ENCODE measurements at places on chromosomes 3 and 15.

DNA sequence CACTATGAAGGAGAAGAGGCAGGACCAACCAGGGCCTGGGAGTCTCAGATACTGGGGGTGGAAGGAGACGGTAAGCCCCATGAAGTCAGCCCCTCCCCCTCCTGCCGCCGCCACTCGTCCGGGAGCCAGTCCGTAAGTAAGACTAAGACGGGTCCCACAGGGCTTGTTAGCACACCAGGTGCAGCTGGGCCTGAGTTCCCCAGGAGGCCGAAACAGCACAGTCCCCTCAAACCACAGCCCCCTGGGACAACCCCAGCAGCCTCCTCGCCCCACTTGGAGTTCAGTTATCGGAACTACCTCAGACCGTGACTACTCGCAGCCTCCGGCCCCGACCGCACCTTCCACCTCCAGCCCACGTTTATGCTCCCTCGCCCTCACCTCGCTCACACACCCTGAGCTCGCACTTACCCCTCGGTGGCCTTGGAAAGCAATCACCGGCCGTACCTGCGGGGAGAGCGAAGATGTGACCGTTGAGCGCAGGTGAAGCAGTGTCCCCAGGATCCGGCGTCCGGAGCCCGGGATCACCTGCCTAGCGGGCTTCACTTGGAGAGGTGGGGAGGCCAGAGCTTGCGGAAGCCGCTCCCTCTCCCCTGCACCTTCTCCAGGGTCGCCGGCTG, 557 bp downstream of the ELL3 start:
- no peak for DNase-seq

- no peak for DNase-seq
These were observed 46.0 kb downstream of the ANP32A start for GRCh38 chr15:68774521-68775235.

DNA sequence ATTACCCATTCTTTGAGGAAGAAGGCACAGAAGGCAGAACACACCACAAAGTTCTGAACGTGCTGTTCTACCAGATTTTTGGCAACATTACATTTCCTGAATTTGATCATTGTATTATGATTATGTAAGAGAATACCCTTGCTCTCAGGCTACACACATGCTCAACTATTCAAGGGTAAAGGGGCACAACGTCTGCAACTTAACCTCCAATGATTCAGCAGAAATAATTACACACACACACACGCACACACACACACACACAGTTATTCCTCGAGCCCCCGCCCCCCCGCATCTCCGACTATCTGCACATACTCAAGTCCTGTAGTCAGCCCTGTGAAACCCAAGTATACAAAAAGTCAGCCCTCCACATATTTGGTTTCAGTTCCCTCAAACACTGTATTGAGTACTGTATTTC, 26.8 kb downstream of the RPN1 start:
- DNase-seq = peak; percentile 49

DNA sequence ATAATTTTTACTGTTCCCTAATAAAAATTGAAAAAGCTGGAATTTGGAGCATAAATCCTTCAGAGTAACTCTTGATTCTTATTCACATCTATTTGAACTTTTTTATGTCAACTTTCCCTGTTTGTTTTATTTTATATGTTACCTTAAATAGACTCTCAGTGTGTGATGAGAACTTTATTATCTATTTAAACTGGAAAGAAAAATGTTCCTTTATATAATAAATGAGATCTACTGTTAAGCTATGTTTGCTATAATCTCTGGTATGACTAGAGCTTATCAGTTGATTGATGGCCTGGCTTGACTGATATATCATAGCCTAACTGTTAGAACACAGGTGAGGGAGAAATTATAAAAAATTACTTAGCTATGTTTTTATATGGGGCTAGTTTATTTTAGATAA, 330.6 kb upstream of the EPHA6 start:
- no peak for DNase-seq

- DNase-seq = no peak
These were observed 187.1 kb downstream of the PDE8A start for GRCh38 chr15:85168642-85169173.

DNA sequence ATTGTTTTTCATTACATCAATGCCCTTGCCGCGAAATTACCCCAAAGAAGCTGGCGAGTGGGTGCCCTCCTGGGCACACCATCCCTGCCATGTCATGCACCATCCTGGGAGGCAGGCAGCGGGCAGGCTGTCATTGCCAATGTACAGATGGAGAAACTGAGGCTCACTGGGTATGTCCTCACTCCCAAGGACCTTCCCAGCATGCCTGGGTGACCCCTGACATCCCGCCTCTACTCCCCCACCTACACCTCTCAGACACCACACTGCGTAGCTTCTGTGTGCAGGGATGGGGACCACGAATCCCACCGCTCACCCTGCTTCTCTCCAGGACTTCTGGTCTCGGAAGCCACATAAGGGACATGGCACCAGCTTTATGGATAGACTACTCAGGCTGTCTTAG, 41.0 kb upstream of the SLC41A3 start:
- DNase-seq = no peak

- no peak for DNase-seq
These were observed 1.4 kb downstream of the CCR5AS start for GRCh38 chr3:46405301-46406019.

DNA sequence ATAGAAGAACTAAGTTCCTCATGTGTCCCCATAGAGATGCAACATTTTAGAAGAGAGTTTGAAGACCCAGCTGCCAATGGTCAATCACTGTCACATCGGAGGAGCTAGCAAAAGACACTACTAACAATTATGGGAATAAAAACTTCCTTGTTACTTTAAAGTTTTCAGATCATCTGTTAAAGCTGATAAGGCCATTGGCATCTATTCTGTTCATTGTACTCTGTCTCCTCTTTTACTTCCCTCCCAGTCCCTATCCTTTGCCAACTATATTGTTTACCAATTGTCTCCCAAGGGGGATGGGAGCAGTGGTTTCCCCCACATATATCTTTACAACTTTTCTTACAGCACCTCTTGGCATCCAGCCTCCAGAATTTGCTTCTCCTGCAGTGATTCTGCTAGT, 81.0 kb downstream of the FAM174B start:
- DNase-seq = no peak

- DNase-seq = no peak
These were observed 261.4 kb downstream of the FHIT start for GRCh38 chr3:60989626-60990441.

DNA sequence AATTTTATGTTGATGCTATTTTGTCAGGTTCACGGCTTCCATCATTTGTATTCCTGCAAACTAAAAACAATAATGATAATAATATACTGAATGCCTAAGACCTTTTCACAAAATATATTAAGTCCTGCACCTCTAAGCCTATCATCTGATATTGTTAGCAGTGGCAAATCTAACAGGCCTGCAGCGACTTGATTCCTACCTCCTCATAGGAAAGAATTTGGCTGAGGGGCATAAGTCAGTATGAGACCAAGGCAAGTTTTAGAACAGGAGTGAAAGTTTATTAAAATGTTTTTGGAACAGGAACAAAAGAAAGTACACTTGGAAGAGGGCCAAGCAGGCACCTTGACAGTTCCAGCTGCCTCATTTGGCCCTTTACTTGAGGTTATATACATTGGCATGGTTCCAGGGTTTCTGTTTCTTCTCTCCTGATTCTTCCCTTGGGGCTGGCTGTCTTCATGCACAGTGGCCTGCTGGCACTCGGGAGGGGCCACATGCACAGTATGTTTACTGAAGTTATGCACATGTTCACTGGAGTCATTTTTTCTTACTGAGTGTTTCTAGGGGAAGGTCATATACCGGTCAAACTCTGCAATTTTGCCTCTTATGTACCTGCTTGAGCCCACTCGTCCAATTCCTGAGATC, 418.1 kb downstream of the EPHA6 start:
- no peak for DNase-seq

DNA sequence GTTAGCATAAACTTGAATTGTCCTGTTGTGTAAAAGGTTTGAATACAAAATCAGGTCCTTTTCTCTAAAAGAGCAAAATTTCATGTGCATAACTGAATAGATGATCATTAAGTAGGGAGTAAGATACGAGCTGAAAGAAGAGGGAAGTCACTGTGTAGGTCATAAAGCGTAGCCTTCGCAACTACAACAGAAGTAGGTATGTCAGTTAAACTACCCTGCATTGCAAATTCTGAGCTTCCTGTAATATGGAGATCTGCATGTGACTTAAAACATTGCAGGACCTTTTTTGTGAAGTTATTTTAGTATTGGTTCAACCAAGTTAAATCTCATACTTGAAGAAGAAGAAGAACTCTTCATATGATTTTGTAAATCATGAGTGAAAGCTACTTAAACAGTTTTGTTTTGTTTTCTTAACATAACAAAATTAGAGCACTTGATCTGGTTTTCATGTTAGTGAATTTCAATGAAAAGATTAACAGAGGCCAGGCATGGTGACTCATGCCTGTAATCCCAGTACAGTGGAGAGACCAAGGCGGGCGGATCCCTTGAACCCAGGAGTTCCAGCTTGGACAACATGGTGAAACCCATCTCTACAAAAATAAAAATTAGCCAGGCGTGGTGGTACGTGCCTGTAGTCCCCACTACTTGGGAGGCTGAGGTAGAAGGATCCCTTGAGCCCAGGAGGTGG, 26.4 kb downstream of the ARMC8 start:
- DNase-seq = no peak

- DNase-seq = no peak
These were observed 602.4 kb upstream of the MDFIC2 start for GRCh38 chr3:70914862-70915261.
